Effector memory CD8-positive, alpha-beta T cell (primary cell): ENCODE measurements at places on chromosomes 1 and 21.
A peak's percentile ranks its signal among the peaks of the same experiment; 100 is the strongest.

DNA sequence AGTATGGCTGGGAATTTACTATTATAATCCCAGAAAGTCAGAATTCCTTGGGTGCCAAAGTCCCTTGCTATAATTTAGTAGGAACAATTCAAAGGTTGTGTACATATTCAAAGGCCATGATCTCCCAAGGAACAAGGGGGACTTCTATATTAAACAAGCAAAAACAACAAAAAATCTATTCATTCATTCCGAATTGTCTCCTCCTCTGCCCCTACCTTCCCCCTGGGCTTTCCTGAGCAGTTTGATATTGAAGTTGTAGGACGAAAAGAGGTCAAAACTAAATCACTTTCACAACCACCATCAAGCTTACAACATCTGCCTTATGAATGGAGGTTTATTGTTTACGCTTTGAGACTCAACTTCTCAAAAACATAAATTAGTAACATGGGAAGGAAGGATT, 35.3 kb upstream of the SOD1 start:
- no peak for DNase-seq

DNA sequence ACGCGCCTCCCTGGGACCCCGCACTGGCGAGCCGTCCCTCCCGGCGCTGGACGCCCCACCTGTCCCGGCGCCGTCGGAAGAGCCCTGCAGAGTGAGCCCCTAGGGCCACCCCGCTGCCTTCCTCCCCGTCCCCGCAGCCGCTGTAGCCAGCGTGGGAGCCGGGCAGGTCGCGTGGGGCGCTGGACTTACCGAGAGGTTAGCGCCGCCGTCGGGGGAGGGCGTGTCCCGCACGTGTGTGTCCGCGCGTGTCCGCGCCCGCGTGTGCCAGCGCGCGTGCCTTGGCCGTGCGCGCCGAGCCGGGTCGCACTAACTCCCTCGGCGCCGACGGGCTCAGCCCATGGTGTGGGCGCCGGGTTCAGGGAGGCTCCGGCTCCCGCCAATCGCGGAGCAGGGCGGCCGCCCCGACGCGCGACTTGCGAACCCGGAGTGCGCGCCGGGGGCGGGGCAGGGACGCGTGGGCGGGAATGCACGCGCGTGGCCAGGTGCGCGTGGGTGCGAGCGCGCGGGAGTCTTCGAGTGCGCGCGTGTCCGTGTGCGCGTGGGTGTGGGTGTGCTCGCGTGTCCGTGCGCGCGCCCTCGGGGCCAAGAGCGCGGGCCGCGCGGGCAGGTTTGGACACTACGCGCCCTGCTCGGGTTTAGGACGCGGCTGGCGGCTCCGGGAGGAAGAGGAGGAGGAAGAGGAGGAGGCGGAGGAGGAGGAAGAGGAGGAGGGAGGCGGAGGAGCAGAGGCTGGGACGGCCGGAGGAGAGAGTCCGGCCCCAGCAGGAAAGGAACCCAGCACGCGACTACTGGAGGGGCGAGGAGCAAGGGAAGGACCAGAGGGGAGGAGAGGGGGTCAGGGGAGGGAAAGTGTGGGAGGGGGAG, 145.2 kb upstream of the ETS2 start:
- no peak for DNase-seq

DNA sequence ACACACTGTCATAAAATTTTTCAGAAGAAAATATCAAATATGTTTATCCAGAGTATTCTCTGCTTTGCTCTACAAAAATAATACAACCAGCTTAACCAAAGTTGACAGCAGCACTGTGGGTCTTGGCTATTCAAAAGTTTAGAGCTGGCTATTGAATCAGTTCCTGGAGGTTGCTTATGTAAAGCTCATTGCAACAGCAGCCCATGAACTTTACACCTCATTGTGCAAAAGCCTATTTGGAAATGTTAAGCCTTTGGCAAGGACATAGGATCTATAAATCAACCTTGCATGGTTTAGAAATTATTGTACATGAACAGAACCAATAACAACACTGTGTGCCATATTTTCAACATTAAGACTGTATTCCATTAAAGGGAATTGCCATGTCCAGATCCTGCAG, 714.9 kb downstream of the ADGRL2 start:
- no peak for DNase-seq

DNA sequence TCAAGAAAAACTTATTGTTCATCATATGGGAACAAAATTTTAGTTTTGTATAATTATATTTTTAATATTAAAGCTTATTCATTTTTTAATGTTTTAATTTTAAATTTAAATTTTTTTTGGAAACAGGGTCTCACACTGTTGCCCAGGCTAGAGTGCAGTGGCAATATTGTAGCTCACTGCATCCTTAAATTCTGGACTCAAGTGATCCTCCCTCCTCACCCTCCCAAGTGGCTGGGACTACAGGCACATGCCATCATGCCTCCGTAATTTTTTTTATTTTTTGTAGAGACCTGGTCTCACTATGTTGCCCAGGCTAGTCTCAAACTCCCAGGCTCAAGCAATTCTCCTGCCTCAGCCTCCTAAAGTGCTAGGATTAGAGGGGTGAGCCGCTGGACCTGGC, 20.2 kb upstream of the FAM76A start:
- DNase-seq, result no peak

GRCh38 chr1:67937010-67937409, 103.7 kb upstream of the GNG12 start:
- DNase-seq, result no peak

DNA sequence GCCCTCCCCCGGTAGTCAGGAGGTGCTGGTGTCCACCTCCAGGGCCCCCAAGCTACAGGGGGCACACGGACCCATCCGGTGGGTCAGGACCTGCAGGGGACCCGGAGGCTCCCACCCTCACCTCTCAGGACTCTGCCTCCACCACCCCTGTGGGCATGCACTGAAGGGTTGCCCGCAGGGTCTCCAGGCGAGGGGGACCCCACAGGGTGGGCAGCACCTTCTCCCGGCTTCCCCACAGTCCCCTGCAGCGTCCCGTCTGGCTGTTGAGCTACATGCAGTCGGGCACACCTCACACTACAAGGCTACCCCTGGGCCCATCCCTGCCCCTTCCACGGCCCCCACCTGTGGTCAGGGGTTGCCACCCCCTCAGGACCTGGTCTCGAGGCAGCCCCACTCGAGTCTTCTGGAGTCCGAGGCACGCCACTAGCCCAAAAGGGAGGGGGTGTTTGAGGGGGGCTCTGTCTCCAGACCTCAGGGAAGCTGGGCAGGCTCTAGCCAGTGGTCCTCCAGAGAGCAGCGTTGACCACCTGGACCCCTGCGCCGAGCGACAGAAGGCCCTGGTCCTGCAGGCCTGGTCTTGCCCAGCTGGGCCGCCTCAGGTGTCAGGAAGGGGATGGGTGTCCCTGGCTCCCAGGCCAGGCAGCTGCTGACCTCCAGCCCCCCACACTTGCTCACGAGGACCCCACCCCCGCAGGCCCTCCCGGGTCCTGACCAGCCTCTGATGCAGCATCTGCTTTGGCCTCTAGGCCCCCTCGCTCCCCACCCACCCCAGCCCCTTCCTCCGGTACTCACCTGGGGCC, 9.6 kb downstream of the PARS2 start:
- DNase-seq, result no peak

GRCh38 chr1:48697066-48697707, 79.5 kb downstream of the BEND5 start:
- DNase-seq, result peak; percentile 23

- no peak for DNase-seq
Measured at GRCh38 chr1:28885977-28886730, 28.2 kb upstream of the EPB41 start.

DNA sequence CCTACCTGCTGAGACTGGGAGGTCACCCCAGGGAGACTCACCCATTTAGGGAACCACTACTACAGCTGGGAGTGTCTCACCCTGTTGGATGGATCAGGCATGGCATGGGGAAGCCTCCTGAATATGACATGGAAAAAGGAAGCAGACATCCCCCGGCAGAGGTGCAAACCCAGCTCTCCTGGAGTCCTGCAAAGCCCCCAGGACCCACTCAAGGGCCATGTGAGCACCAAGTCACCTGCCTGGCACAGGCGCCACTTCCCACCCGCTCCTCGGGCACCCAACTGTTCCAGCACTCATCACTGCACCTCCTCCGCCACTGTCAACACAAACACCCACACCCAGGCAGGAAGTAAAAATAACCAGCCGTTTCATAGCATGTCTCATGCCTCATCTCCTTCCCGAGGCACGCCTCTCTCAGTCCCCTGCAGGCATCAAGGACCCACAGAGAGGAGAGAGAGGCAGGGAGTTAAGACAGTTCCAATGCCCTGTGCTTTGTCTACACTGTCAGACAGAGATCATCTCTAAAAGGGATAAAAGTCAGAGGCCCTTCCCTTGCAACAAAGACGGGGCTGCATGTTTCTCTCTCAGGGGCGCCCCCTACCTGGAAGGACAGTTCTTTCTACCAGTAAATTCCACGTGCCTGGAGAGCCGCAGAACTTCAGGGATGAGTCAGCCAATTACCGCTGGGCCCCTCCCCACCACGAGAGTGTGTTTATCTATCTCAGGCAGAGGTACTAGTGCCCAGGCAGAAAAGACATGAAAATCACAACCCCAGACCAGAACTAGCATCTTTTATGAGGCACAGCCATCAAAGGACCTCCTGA, 150.1 kb upstream of the SOD1 start:
- peak; percentile 41 for DNase-seq

DNA sequence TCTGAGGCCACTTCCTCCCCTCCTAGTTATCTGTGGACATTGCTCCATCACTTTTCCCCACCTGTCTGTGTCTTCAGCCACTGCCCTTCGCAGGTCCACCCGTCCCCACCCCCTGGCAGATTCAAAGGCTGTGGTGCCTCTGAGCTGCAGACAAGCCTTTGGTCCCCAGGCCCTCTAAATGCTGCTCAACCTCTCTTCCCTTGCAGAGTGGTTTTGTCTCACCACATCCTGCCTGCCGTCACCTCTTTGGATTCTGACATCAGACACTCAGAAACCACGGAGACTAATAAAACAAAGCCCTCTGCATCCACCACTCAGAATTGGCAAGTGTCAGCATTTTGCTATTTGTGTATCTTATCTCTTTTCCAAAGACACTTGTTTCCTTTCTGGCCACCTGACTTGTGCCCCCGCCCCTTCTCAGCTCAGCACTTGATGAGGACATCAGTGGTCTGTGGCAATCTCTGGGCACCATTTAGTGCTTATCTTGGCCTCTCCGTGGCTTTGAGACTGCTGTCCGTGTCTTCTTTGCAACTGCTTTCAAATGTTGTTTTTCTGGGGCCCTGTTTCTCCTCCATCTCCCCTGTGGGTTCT, 7.7 kb downstream of the CNIH3 start:
- peak; percentile 76 for DNase-seq

DNA sequence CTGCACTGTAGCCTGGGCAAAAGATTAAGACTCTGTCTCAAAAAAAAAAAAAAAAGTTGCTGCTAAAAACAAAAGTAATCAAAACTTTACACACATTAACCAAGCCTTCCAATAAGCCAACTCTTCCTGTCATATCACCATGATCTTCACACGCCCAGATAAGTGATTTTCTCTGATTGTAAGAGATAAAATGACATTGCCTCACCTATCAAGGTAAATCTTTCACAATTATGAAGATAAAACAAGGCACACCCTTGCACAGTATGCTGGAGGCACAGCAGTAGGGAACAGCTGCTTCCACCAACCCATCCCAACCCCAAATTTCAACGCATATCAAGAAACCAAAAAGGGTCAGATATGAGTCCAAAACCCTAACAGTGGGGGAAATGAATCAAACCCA, 8.8 kb upstream of the TIAM1 start:
- no peak for DNase-seq

- no peak for DNase-seq
Measured at GRCh38 chr21:44696572-44696971, 400 bp upstream of the KRTAP10-12 start.

- DNase-seq, result no peak
Measured at GRCh38 chr1:61448914-61449313, 276.0 kb downstream of the TM2D1 start.

GRCh38 chr1:24506691-24507381, 4.2 kb downstream of the RCAN3 start:
- DNase-seq, result peak; percentile 33

GRCh38 chr1:233229288-233229687, 66.2 kb downstream of the PCNX2 start:
- DNase-seq, result no peak

GRCh38 chr21:43591571-43591970, 67.7 kb downstream of the HSF2BP start:
- no peak for DNase-seq

GRCh38 chr1:51282605-51283004, 46.5 kb downstream of the RNF11 start:
- no peak for DNase-seq

DNA sequence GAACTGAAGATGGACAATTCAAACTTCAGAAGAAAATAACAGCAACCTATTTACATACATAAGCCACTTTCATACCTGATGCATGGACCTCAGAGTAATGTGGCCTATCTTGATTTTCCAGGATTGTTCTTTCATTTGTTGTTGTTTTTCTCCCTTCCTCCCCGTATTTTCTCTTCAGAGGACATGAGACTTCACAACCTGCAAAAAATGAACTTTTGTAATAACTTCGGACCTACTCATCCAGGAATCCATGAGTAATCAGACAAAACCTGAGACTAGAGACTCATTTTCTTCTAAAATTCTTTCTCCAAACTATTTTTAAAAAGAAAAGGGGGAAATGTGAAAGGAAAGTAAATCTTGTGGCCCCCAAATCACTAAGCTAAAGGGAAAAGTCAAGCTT, 17.6 kb upstream of the PLA2G5 start:
- no peak for DNase-seq

DNA sequence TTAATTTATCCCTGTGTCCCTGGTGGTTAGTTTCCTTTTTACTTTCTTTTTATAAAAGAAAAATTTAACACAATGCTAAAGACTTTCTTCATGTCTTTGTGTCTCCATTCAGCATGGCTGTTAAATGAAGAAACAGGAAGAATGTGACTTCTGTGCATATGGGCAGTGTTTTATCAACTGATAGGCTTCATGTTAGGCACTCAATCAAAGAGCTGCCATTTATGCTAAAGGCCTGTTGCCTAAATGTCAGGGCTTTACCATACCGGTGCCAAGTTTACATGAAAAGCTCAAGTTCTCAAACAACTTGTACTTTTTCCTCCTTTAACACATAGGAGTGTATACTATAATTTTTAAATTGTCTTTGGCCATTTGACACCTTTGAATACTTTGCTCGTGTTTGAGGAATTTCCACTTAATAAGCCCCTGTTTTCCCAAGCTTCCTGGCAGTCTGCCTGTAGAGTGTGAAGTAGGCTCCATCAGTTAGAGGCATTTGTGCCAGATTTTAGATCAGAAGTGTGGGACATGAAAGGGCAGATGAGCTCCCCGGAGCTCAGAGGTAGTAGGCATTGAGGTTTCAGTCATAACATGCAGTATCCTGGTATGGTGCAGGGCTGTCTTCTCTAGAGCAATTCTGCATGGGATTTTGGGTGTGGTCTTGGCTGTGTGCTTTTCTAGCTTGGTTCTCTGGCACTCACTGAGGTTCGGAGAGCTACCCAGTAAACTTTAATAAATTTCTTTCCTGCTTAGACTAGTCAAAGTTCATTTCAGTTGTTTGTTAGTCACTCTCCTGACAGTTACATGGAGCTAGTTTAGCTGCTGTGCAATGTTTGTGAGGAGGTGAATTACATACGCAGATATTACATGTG, 119.0 kb downstream of the LEPR start:
- no peak for DNase-seq

GRCh38 chr21:34857122-34857713, 188.4 kb downstream of the CLIC6 start:
- DNase-seq, result no peak
